NCI-H2081 (cell line): ENCODE measurements at places on chromosomes 4 and X.
A peak's percentile ranks its signal among the peaks of the same experiment; 100 is the strongest.

DNA sequence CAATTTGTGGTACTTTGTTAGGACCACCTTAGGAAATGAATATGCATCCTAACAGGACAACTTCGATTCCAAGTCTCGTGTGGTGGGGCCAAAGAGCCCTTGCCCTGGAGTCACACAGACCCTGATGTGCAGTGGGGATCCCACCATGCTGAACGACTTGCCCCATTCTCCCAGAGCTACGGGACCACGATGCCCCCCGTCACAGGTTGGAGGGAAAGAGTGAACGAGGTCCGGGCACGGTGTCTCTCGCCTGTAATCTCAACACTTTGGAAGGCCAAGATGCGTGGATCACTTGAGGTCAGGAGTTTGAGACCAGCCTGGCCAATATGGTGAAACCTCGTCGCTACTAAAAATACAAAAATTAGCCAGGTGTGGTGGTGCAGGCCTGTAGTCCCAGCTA is 14.4 kb upstream of the MSX1 start:
- no peak for DNase-seq

GRCh38 chr4:89590128-89590527 is 246.8 kb downstream of the SNCA start:
- DNase-seq, result no peak

- no peak for DNase-seq
Measured at GRCh38 chr4:174260099-174260498, 23.4 kb downstream of the FBXO8 start.

GRCh38 chr4:3231471-3231870 is 17.5 kb upstream of the MSANTD1 start:
- no peak for DNase-seq

DNA sequence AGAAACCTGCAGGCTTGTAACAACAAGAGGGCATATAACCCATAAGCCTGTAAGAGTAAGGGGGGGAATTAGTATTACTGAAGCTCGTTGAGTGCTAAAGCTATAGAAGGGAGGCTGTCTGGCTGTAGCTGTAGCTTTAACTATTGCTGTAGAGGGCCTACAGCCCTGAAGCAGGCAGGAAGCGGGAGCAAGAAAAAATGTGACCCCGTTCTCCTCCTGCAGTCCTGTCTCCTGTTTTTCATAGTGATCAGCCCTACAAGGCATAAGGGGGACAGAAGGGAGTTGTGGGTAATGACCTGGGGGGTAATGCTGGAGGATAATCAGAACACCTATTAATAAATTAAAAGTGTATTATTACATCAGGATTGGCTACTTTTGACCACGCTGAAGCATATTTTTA is 206.9 kb upstream of the MAB21L2 start:
- DNase-seq, result no peak

- DNase-seq, result no peak
Measured at GRCh38 chrX:115649461-115650063, 88.6 kb downstream of the PLS3 start.

GRCh38 chr4:103144926-103145325 is 45.3 kb upstream of the BDH2 start:
- DNase-seq, result no peak

GRCh38 chr4:37400241-37400881 is 155.8 kb downstream of the NWD2 start:
- no peak for DNase-seq

DNA sequence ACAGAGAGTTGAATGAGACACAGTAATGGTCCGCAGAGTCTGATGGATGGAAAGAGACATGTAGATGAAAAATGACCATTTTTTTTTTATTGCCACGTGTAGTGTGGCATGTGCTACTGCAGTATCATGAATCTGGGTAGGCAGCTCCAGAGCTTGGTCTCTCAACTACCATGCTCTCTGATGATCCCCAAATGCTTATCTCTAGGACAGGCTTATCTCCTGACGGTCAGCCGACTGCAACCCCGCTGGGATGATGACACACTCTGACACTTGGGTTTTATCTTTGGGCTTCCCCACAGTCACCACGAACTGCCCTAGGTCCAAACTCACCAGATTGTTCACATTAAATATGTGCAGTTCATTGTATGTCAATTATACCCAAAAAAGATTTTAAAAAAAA is 239.7 kb downstream of the QDPR start:
- no peak for DNase-seq

- DNase-seq, result no peak
Measured at GRCh38 chrX:125398959-125399440, 79.3 kb downstream of the TEX13C start.

DNA sequence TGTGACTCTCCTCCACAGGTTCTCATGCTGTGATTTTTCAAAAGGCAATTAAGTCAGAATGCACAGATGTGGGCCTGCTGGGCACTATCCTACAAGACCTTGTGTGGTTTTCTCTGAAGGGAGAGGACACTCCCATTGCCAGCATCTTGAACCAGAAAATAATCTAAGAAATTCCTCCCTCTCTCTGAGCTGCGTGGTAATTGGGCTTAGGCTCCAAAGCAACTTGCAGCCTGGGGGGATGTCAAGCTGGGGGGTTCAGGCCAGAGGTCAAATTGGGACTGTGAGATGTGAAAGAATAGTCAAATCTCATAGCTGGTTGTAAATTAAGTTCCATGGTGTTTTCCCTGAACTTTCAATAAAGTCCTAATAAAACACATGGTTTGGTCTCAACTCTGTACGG is 350.6 kb upstream of the SLC7A11 start:
- DNase-seq, result no peak

- peak; percentile 85 for DNase-seq
Measured at GRCh38 chrX:9163214-9163709, 129.3 kb upstream of the FAM9B start.

GRCh38 chrX:133726642-133727041 is 258.8 kb downstream of the GPC3 start:
- no peak for DNase-seq

DNA sequence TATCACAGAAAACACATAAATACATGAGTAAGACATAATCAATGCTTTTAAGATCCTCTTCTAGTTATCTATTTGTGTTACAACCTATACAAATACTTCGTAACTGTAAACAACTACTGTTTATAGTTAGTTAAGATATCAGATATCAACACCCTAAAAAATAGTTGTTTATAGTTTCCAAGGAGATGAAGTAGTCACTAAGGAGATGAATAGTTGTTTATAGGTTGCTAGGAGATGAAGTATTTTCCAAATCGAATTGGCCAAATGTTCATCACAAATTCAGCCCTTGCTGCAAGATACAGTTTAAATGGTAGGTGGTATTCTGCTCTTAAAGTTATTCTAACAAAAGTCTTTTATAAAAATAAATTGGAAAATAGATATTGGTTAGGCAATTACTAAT is 618.2 kb upstream of the PCDH10 start:
- DNase-seq, result no peak

DNA sequence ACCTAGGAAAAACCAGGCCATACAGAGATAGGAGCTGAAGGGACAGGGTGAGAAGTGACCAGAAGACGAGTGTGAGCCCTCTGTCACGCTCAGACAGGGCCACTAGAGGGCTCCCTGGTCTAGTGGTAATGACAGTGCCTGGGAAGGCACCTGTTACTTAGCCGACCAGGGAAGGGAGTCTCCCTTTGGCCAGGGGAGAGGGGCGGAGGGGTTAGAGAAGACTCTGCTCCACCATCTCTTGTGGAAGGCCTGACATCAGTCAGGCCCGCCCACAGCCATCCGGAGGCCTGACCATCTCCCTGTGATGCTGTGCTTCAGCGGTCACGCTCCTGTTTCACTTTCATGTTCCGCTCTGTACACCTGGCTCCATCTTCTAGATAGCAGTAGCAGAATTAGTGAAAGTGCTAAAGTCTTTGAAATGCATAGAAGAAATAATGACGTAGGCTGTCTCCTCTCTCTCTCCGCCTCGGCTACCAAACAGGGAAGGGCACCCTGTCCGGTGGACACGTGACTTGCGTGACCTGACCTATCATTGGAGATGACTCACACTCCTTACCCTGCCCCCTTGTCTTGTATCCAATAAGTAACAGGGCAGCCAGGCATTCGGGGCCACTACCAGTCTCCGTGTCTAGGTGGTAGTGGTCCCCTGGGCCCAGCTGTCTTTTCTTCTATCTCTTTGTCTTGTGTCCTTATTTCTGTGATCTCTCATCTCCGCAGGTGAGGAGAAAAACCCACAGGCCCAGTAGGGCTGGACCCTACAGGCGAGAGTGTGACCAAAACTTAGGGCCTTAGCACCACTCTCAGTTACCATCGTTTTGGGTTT is 26.7 kb downstream of the HTT-AS start:
- DNase-seq, result peak; percentile 84

GRCh38 chrX:48648336-48648751 is 35.3 kb upstream of the WAS start:
- DNase-seq, result peak; percentile 50

- peak; percentile 12 for DNase-seq
Measured at GRCh38 chr4:164935363-164935762, 42.1 kb downstream of the TRIM61 start.

DNA sequence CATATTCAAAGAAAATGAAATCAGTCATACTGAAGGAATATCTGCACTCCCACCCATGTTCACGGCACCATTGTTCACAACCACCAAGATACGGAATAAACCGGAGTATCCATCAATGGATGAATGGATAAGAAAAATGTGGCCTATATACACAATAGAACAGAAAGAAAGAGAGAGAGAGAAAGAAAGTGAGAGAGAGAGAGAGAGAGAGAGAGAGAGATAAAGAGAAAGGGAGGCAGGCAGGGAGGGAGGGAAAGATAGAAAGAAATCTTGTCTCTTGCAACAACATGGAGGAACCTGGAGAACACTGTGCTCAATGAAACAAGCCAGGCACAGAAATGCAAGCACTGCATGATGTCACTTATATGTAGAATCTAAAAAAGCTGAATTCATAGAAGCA is 52.4 kb downstream of the ANKRD17 start:
- DNase-seq, result no peak

- DNase-seq, result no peak
Measured at GRCh38 chr4:89914609-89915550, 20.2 kb downstream of the MMRN1 start.

- DNase-seq, result peak; percentile 15
Measured at GRCh38 chr4:10640561-10641201, 43.9 kb downstream of the CLNK start.

- DNase-seq, result peak; percentile 18
Measured at GRCh38 chr4:128427832-128428366, 140.3 kb upstream of the PGRMC2 start.

GRCh38 chr4:74659576-74660411 is 134.5 kb downstream of the BTC start:
- no peak for DNase-seq

GRCh38 chr4:81136161-81136905 is 78.7 kb downstream of the PRKG2 start:
- no peak for DNase-seq

DNA sequence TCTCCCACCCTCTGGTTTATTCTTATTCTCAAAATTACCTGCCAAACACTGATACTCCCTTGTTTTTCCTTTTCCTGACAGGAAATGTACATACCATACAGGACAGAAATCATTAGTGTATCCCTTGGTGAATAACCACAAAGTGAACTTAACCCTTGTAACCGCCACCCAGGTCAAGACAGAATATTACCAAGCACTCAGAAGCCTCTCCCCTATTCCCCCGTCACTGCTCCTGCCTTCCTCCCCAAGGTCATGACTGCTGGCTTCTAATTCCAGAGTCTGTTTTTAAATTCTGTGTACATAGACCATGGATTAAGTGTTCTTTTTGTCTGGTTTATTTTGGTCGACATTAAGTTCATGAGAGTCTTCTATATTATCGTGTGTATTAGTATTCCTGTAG is 37.7 kb downstream of the HTT start:
- no peak for DNase-seq

- no peak for DNase-seq
Measured at GRCh38 chr4:6839579-6839978, 57.1 kb downstream of the KIAA0232 start.

GRCh38 chrX:110667706-110668105 is 127.9 kb downstream of the CHRDL1 start:
- no peak for DNase-seq

DNA sequence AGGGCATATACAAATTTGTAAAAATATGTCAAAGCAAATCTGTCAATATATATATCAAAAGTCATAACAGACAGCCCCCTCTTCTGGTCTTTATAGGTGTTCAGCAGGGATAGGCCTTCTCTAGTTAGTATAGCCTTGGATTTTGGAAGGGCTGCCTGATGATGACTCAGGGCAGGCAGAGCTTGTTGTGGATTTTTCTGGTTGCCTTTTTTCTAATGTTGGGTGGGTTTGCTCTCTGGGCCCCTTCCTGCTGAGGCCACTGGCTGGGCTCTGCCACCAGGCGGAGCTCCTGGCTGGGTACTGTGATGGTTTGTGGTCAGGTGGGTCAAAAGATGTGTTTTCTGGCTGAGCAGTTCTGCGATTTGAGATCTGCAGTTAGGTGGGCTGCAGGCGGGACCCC is 294.2 kb downstream of the GRIA2 start:
- no peak for DNase-seq

DNA sequence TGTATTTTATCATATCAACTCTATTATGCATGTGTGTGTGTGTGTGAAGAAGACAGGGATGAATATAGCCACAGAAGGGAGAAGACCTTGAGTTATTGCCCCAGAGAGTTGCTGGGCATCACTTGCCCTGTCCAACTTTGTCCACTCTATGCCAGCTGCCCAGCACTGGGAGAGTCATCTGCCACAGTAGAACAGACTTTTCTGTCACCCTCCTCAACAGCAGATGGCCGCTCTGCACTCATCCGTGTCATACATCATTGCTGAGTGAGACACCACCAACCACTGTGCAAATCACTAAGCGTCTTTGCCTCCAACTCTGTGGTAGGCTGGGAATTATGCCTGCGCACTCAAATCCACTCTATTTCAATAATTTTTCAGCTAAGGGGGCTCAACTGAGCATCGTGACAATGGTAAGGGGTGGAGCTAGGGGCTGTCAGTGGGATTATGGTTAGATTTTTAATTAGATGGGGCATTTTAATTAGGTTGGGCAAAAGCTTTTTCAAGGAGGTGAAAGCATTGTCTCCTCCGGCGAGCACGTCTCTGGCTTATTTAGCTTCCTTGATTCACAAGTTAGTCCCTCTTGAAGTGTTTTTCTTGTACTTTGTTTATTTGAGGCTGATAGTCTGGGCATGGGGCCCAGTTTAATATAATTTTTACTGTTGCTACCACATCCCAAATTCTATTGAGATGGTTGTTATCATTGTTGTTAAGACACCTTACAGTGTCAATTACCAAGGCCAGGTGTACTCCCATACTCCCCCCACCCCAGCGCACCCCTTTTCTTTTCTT is 100.1 kb upstream of the KLF3 start:
- DNase-seq, result no peak

- peak; percentile 21 for DNase-seq
Measured at GRCh38 chr4:127622921-127623796, 9.6 kb upstream of the INTU start.

GRCh38 chrX:37361596-37361995 is 12.4 kb downstream of the PRRG1 start:
- no peak for DNase-seq

DNA sequence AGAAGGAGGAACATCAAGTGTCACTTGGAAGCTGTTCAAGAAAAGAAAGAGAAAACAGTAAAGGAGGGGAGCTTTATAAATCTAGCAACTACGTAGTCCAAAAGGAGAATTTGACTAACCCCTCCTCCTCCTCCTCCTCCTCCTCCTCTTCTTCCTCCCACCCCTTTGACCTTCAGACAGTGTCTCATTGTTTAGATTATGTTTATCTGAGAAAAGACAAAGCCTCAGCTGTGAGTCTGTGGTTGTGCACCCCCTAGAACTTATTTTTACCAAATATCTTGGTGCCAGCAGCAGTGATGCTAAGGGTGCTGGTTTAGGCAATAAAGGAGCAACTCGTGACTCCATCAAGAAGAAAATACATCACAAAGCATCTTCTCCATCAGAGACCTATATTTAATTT is 68.9 kb upstream of the BMP2K start:
- DNase-seq, result no peak
